ENCODE measurements at places on chromosomes 11 and 22.

DNA sequence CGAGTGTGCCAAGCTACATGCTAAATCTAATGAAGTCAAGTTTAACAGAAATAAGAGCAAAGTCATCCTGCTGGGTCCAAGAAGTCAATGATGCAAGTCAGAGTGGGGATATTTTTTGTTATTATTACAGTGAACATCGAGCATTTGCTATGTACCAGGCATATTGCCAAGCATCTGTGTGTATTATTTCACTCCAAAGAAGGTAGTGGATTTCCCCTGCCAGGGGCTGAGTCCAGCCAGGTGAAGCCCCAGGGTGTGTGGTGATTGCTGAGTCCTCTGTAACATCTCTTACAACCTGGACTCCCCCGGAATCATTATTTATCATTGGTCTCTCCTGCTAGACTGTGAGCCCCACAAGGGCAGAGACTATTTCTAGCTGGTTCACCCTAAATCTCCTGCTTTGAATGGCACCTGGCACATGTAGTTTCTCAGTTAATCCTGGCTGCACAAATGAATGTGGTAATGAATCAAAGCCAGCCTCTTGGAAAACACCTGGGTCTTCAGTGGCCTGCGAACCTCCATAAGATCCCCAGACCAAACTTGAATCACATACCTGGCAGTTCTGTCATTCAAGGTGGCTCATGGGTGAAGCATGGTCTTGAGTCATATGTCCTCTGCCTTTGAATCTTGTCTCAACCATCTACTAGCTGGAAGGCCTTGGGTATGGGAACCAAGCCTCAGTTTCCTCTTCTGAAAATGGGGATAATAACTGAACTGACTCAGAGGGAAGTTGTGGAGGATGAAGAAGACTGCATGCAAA is 549.2 kb downstream of the MIAT start:
- DNase-seq: no peak

- DNase-seq: no peak
These were observed 239.0 kb downstream of the TENM4 start for GRCh38 chr11:79201677-79202347.

GRCh38 chr11:19055016-19055415 is 5.5 kb downstream of the MRGPRX2 start:
- peak; percentile 31 for DNase-seq

DNA sequence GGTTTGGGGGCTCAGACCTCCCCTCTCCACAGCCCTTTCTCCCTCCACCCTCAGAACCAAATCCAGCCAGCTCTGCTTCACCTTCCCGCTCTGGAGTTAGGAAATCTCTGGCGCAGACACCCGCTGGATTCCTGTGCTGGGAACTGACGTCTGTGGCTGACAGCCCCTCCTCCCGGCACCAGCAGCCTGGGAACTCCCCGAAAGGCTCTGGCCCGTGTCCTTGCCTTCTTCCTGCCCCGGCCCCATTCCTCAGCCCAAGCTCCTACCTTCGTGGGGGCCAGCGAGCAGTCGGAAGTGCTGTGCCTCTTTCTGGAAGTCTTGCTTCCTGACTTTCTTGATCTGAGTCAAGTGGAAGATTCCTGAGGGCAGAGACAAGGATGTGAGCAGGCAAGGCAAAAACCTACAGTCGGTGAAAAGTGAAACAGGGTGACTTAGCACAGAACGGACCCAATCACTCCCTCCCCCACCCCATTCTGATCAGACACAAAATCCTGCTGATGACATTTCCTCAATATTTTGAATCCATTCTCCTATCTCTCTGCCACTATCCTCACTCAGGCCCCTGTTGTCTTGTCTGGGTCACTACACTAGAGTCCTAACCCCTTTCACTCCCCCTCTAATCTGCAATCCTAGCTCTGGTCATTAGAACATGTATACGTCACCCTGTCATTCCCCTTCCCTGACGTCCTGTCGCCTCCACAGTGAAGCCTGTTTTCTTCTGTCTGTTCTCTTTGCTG is 34.1 kb downstream of the CHRDL2 start:
- DNase-seq: peak; percentile 81

DNA sequence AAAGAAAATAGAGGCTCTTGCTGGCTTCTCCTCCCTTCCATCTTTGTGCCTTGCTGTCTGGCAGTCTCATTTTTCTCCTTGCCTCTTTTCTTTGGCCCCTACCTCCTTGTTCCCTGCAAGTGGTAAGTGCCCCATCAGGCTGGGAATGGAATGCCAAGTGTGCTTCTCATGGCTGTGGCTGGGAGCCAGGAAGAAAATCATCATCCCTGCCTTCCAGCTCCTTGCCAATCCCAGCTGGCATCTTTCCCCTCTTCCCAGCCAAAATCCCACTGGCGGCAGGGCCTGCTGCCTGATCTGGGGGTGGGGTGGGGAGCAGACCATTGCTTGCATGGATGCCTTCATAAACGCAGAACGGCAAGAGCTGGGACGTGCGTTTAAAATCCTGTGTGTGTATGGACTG is 27.0 kb upstream of the SLC25A18 start:
- DNase-seq: peak; percentile 26

- no peak for DNase-seq
These were observed 86.4 kb upstream of the GRK3 start for GRCh38 chr22:25478111-25478510.

GRCh38 chr22:45598596-45599217 is 72.9 kb upstream of the ATXN10 start:
- no peak for DNase-seq

- no peak for DNase-seq
These were observed 33.4 kb upstream of the SORL1 start for GRCh38 chr11:121418625-121419114.

GRCh38 chr11:2412323-2412722 is 11.8 kb downstream of the TSSC4 start:
- no peak for DNase-seq

- DNase-seq: no peak
These were observed 335.6 kb upstream of the LRRC4C start for GRCh38 chr11:41795004-41795403.

DNA sequence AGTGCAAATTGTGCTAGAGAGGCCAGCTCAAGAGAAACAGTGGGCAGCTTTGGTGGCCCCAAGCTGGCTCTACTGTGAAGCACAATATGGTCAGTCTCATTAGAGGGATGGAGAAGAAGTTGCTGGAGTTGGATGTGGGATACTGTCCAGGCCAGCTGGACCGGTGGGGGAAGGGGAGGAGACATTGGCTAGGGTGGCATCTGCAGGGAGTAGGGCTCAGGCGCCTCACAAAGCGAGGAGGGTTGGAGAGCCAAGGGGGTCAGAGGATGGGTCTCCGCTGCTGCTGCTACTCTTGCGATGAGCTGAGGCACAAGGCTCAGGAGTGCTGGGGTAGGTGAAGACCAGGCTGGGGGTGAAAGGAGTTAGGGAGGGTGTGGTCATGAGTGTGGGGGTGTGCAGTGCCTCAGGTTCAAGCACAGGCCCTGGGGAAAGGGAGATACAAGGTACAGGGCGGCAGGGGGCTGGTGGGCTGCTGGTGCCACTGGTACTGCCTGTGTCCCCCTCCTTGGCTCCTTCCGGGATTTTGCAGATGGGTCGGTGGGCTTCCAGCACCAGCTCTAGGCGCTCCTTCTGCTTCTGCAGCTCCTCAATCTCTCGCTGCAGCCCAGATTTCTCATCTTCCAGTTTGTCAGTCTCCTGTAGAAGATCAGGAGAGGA is 2.3 kb downstream of the CCDC85B start:
- no peak for DNase-seq

GRCh38 chr22:26588729-26589366 is 1.1 kb downstream of the TPST2 start:
- no peak for DNase-seq

DNA sequence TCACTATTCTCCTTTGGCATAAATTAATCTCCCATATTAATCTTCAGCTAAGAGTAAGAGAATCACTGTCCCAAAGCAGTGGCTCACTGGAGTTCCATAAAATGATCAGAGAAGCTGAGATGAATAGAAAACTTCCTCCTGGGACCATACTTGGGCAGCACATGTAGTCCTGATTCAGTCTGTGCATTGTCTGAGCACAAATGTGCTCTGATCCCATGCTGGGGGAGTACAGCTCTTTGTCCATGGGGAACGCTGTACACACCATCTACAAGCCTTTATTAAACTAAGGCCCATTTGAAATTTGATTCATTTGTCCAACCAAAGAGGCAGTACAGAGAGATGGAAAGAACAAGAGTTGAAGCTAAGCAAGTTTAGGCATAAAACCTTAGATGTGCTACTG is 147.4 kb upstream of the PGR start:
- no peak for DNase-seq

DNA sequence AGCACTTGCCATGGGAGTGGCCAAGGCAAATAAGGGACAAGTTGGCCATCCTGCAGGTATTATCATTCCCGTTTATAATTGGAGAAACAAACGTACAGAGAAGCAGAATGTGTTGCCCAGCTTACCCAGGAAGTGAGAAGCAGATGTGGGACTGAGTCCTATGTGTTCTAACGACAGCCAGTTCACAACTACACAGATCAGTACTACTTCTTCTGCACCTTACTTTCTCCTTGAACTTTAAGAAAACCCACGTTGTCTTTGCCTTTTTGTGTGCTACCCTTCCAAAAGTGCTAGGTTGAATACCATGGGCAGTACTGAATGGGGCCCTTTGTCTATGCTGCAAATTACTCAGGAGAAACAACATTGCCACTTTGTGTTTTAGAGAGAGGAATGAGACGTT is 62.8 kb upstream of the BLID start:
- DNase-seq: no peak

DNA sequence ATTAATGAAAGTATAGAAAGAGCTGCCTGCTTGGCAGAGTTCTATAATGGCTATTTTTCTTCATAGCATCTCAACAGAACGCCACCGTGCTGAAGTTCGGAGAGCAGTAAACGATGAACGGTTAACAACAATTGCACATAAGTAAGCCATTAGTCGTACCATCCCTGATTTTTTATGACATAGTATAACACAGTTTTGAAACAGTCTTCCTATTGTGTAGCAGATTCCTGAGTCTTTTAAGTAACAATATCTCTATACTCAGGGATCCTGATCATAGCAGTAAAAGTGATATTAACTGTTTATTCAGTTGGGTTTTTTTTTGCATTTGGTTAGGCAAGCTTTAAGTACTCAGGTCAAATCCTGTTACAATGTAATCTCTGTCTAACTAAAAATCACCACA is 8.4 kb downstream of the EMSY start:
- DNase-seq: no peak

DNA sequence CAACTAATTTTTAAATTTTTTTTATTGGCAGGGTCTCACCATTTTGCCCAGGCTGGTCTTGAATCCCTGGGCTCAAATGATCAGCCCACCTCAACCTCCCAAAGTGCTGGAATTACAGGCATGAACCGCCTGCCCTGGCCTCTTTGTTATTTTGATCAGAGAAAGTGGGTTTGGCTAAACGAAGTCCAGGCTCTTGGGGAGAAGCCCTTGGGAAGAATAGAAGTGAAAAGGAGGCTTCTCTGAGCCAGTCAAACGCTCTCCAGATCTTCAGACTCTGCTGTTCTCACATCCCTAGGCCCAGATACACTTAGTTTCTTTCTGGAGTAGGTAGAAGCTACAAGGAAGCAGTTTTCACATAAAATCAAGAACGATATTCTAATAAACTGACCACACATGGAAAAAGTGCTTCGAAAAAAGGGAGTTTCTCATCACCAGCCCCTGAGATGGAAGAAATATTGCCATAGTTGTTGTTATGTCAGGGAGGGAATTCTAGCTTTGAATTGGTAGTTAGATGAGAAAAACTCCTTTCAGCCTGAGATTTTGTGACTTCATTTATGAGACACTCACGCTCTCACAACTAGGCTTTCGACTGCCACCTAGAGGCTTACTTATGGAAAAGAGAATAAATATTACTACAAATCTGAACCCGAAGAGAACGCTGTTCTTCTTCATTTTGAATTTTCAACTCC is 41.7 kb upstream of the AQP11 start:
- peak; percentile 68 for DNase-seq

- DNase-seq: no peak
These were observed 8.0 kb upstream of the MS4A10 start for GRCh38 chr11:60777106-60777505.

- DNase-seq: no peak
These were observed 24.5 kb downstream of the MICAL3 start for GRCh38 chr22:17999851-18000250.

DNA sequence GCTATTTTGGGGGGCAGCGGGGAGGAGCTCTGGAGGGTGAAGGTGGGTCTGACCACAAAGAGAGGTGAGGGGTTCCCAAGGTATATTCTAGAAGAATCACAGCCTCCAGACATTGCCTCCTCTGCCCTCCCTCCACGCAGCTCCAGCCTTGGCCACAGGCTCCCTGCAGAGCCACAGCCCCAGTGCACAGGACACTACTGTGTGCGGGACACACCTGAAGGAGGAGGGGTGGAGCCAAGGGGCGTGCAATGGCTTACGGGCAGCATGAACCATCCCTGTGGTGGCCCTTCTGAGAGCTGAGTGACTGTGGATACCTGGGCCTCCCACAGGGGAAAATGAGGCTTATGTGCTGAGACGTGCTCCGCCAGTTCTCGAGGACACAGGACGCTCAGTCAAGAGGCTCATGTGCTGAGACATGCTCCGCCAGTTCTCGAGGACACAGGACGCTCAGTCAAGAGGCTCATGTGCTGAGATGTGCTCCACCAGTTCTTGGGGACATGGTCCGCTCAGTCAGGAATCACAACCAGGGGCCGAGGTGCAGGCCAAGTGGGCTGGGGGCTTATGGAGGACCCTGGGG is 417.3 kb downstream of the SHANK2 start:
- no peak for DNase-seq

DNA sequence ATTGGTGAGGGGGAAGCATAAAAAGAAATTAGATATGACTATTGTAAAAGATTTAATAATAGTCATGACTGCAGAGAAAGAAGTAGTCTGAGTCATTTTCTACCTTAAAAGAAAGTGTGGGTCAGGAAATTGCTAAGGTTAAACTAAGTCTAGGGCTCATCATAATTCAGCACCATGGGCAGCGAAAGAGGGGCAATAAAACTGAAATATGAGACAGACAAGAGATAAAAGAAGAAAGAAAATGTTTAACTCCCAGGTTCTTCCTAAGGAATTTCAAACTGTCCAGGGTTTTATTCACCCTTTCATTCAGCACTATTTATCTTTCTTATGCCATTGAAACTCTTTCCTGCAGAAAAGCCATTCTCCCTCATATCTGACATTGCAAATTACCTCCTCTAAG is 114.4 kb upstream of the API5 start:
- no peak for DNase-seq

- no peak for DNase-seq
These were observed 51.0 kb downstream of the UBASH3B start for GRCh38 chr11:122706291-122707088.

- DNase-seq: no peak
These were observed 149.5 kb downstream of the COMMD9 start for GRCh38 chr11:36139767-36140166.

GRCh38 chr11:47724041-47724729 is 9.0 kb upstream of the AGBL2 start:
- DNase-seq: peak; percentile 44

All from stromal cell of bone marrow (primary cell).